ENCODE measurements at places on chromosomes 13 and 19. TPM values are rescaled to one million over a fixed set of nuclear protein-coding genes. Genes with fewer than 3 reads are reported as not detected.

The SUPT5H gene
- polyA plus RNA-seq, result 98.8 TPM

The ACP7 gene
- not detected for polyA plus RNA-seq

The RGL3 gene
- polyA plus RNA-seq, result 10.5 TPM

The LHB gene
- polyA plus RNA-seq, result not detected

The VSIG10L gene
- polyA plus RNA-seq, result 4.4 TPM

The GYS1 gene
- polyA plus RNA-seq, result 17.0 TPM

The LILRB3 gene
- 1.7 TPM for polyA plus RNA-seq

The C13orf42 gene
- 0.04 TPM for polyA plus RNA-seq

The ZFP14 gene
- polyA plus RNA-seq, result 5.9 TPM

The CLASRP gene
- polyA plus RNA-seq, result 29.5 TPM

The KL gene
- polyA plus RNA-seq, result 1.3 TPM

The SIAH3 gene
- polyA plus RNA-seq, result 0.03 TPM

The ZSCAN18 gene
- polyA plus RNA-seq, result 32.1 TPM

The DENND1C gene
- polyA plus RNA-seq, result 1.2 TPM

The CXCL17 gene
- not detected for polyA plus RNA-seq

The CAPN12 gene
- polyA plus RNA-seq, result 0.22 TPM

The ZNF83 gene
- polyA plus RNA-seq, result 65.2 TPM

The ADGRE3 gene
- polyA plus RNA-seq, result not detected

The LILRB5 gene
- 10.6 TPM for polyA plus RNA-seq

The KLK6 gene
- not detected for polyA plus RNA-seq

The TRPC4 gene
- 3.9 TPM for polyA plus RNA-seq

The ILF3 gene
- 149 TPM for polyA plus RNA-seq

The TMPRSS9 gene
- 0.05 TPM for polyA plus RNA-seq

The KLK8 gene
- polyA plus RNA-seq, result 0.24 TPM

The SYCN gene
- polyA plus RNA-seq, result not detected

The F7 gene
- polyA plus RNA-seq, result 0.22 TPM

The TUBB4A gene
- 0.92 TPM for polyA plus RNA-seq

The RRAS gene
- polyA plus RNA-seq, result 63.4 TPM

The CEACAM16 gene
- not detected for polyA plus RNA-seq

The ABCA7 gene
- polyA plus RNA-seq, result 1.4 TPM

The ZNF534 gene
- polyA plus RNA-seq, result 0.17 TPM
